Stimulated activated CD4-positive, alpha-beta T cell treated with anti-CD3 and anti-CD28 coated beads, Interleukin-15, amount 100 ng/mL, for 24 hours (primary cell): ENCODE measurements at places on chromosomes 6 and 20.

DNA sequence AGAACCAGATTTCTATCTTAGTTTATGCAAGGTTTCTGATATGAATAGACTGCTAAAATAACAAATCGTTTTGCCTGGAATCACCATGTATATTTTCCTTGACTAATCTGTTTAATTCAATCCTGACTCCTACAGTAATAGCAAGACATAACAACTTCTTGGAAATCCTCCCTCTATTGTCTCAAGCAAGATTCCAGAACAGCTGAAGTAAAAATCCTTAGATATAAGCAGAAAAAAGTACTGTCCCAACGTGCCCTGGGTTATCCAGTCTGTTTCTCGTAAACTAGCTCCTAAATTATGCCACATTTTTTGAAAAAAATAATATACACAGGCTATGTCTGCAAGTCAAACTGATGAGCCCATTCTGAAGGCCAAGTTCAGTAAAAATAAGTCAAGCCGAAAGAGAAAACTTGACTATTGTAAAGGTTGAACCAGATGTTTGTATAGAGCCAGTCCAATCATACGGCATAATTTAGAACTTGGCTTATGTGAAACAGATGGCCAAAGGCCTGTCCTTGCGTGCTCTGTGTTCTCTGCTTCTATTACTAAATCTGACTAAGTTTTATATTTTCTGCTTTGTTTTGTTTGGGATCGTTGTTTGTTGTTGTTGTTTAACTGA, 341.6 kb upstream of the NRSN1 start:
- no peak for DNase-seq

DNA sequence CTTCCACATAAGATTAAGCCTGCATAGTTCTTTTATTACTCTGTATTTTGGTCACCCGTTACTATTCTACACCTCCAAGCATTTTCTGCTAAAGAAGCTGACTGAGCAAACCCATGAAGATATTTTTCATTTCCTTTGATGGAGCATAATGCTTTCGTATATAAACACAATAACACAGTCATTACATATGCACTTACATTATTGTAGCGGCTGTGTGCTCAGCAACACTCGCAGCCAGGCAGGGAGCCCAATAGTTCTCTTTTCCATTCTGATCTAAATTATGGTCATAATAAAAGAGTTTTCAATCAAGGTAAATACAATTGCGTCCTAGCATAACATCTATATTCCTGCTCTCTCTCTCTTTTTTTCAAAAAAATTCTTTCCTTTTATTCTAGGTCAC, 69.6 kb upstream of the TFB1M start:
- DNase-seq: no peak

GRCh38 chr6:1099264-1099663, 212.6 kb upstream of the FOXQ1 start:
- DNase-seq: no peak

DNA sequence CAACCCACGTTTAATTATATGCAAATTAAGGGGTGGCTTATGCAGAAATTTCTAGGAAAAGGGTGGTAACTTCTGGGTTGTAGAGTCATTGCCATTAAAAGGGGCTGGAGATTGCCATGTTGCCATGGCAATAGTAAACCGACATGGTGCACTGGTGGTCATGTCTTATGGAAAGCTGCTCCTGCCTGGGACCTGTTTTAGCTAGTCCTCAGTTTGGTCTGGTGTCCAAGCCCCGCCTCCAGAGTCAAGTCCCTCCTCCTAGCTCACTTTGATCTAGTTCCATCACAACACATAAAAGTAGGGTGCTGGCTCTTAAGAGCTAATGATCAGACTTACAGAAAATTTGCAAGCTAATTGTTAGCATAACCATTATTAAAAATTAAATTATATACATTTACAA, 5.3 kb downstream of the SLC22A2 start:
- DNase-seq: no peak

DNA sequence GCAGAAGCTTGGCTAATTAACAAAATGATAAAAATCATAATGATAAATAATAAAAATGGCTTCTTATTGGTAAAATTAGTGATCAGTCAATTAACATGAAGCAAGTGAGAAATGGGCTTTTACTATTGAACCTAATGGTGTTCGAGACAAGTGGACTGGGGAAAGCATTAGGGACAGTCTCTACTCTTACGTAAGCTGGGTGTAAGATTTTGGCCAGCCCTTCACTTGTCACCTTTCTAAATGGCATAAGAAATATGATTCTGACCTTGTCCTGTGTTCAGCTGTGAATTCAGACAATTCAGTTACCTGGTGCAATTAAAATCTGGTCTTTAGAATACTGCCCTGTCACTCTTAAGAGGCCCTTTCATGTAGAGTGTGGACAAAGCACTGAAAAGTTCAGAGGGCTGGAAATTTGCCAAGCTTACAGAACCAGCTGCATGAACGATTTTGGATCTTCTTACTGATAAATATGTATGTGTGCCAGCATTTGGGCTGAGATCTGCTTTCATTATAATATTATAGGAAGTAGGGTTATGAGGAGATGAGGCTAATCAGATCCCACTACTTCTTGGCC, 115.9 kb downstream of the QRSL1 start:
- no peak for DNase-seq
